ENCODE measurements at places on chromosomes 5 and 9.

GRCh38 chr5:151745071-151745705 is 13.2 kb downstream of the ATOX1 start:
- DNase-seq = peak; percentile 80

DNA sequence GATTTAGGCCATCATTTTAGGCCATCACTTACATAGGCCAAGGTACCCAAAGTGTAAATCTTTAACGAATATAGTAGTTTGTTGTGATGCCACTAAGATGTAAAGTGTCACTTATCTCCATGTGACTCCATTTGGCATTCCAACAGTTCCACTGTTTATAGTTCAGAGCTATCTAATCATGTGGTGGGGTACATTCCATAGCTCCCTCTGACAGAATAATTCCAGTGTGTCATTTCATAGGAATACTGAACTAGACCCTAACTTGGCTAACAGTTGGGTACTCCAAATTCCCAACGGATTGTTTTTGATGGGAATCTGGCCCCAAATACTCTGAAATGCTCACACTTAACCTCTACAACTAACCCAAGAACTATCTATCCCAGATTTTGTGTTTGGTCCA is 76.7 kb upstream of the FST start:
- no peak for DNase-seq

DNA sequence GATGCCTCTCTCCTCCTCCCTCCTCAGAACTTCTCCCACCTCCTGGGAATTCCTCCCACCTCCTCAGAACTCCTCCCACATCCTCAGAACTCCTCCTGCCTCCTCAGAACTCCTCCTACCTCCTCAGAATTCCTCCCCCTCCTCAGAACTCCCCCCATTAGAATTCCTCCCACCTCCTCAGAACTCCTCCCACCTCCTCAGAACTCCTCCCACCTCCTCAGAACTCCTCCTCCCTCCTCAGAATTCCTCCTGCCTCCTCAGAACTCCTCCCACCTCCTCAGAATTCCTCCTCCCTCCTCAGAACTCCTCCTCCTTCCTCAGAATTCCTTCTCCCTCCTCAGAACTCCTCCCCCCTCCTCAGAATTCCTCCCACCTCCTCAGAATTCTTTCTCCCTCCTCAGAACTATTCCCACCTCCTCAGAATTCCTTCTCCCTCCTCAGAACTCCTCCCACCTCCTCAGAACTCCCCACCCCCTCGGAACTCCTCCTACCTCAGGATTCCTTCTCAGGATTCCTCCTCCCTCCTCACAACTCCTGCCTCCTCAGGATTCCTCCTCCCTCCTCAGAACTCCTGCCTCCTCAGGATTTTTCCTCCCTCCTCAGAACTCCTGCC is 23.9 kb downstream of the SLC46A2 start:
- DNase-seq = no peak

- peak; percentile 14 for DNase-seq
These were observed 142.9 kb downstream of the SLCO4C1 start for GRCh38 chr5:102153003-102153759.

DNA sequence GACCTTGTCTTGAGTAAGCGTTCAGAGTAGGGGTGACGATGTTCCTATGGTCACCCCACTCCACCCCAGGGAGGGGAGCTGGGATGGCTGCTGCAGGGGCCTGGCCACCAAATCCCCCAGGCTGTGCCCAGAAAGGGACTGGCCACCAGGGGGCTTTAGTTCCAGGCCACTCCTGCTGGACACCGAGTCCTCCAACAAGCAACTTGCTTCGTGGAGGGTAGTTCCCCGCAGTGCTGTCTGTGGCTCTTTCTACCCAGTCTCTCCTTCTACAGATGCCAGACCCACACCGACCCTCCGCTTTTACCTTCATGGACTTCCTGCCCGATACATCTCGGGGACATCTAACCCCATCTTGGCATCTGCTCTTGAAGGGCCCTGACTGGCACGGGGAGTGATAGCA is 35.7 kb upstream of the GABRP start:
- DNase-seq = no peak

- DNase-seq = no peak
These were observed 621 bp downstream of the CEP72 start for GRCh38 chr5:612498-613424.

DNA sequence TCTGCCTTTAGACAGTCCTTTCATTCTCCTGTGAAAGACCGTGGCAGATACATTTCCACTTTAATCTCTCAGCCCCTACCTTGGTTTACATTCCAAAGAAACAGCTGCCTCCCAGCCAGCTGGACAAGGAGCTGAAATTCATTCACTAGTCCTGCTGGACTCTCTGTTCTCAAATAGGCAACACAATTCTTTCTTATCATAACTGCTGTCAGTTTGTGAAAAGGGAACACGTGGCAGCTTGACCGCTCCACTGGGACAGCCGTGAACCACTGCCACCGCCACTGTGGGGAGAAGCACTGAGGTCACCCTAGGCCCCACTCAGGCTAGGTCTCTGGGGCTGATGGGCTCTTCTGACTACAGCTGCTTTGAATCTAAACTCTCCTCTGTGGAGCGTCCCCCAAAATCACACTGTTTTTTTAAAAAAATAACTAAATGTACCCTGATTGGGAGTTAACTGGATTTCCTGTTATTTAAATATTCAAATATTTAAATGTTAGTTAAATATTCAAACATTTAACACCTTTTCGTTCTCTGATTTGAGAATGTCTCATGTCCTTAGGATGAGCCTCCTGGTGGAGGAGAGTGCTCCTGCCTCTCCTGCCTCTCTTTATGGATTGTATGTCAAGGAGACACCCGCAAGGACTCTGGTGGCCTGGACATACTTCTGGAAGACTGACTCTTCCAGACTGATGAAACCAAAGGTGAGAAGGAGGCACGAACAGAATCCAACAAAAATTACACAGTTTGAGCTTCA is 120.1 kb downstream of the BOD1 start:
- DNase-seq = no peak

- DNase-seq = no peak
These were observed 36.9 kb downstream of the TRIP13 start for GRCh38 chr5:929596-929995.

GRCh38 chr9:17600962-17601593 is 22.2 kb downstream of the SH3GL2 start:
- no peak for DNase-seq

GRCh38 chr9:93252781-93253530 is 69.0 kb downstream of the WNK2 start:
- DNase-seq = no peak

DNA sequence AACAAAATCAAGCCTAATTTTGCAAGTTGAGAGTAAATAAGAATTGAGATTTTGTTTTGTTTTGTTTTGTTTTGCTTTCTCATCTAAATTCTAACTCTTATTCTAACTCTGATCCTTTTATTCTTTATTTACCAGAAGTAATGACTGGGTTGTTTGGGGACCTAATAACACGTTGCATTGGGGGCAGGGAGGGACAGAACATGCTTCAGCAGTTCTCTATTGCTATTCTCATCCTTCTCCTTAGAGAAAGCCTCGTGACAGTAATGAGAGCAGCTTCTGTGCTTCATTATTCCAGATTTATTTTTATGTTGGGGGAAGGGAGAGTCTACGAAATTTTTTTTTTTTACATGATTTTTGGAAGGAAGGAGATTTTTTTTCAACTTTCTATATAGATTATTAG is 21.1 kb downstream of the CPEB4 start:
- DNase-seq = peak; percentile 83

DNA sequence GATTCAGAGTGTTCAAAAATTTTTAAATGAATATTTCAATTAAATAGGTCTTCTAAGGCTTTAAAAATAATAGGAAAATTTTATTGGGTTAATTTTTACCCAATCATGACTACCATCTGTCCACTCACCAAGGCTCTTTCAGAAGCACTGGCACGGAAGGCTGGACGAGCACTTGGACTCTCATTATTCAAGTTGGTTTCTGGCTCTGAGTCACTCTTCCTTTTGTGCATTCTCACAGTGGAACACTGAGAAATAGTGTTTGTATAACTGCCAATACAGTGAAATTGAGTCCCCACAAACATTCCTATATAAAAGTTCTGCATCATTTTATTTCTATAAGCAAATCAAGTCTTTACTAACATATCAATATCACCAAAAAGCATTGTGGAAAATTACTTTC is 1149.0 kb downstream of the EFNA5 start:
- DNase-seq = peak; percentile 30

DNA sequence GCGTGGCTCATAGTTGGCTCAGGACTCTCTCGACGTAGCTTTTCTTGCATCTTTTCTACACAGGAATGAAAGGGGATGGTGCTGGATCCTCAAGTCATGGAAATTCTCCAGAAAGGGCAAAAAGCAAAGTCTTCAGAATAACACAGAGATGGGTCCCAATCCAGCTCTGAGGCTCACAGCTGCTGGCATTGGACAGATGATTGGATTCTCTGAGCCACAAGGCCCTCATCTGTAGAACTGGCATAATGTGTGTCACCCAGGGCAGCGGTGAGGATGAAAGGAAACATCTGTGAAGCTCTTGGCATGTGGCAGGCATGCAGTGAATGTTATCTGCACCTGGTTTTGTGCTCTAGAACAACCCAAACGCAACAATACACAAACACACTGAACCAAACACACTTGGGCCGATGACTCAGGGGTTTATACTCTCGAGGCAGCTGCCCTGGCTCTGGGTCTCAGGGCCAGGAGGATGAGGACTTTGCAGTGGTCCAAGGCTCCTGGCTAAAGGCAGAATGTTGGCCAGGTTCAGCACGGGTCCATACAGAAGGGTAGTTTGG is 64.0 kb upstream of the UBTD2 start:
- no peak for DNase-seq

- no peak for DNase-seq
These were observed 37.7 kb upstream of the STXBP1 start for GRCh38 chr9:127574072-127574993.

DNA sequence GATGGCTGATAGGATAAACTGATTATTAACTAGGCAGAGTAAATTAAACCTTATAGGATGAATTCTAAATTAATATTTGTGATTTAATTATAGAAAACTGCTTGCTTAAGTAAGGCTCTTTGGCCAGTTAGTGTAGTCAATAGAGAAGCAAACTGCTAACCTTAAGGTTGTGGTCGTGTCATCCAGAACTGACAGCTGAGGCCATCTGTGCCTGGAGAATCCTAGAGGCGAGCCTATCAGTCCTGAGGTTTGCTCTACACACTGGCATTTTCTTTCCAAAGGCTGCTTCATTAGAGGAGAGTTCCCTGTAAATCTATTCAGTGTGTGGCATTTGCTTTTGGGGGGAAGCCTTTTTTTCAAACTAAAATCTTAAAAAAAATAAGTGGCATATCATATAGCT is 169.2 kb downstream of the MEF2C start:
- no peak for DNase-seq

DNA sequence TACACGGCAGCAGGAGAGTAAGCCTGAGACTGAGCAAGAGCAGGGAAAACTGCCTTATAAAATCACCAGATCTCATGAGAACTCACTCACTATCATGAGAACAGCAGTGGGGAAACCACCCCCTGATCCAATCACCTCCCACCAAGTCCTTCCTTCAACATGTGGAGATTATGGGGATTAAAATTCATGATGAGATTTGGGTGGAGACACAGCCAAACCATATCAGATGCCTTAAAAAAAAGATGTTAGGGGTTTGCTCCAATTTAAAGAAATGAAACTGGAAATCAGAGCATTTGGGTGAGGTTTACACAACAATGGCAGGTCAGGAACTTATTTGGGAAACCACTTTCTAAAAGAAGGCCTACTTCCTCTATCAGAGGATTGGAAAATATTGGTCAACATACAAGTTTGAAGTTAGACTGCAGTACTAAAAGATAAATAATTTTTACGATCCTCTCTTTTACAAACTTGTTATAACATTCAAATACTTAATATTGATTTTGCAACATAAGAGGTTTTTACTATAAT is 105.1 kb downstream of the FBN2 start:
- DNase-seq = no peak

DNA sequence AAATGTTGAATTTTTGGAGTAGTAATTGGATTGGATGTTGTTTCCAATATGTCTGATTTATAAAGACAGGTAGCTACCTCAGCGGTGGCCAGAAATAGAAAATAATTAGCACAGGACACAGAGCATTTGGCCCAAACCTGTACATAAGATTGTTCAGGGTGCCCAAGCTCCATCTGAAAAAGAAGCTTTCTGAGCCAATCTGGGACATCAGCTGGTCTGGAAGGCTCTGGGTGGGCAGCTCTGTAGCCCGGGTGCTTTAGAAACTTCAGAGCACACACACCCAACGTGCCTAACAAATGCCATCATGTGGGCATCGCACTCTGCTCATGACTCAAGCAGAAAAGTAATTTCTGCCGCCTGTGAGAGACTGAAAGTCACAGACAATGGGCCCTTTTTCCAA is 460.7 kb downstream of the ICE1 start:
- DNase-seq = no peak

DNA sequence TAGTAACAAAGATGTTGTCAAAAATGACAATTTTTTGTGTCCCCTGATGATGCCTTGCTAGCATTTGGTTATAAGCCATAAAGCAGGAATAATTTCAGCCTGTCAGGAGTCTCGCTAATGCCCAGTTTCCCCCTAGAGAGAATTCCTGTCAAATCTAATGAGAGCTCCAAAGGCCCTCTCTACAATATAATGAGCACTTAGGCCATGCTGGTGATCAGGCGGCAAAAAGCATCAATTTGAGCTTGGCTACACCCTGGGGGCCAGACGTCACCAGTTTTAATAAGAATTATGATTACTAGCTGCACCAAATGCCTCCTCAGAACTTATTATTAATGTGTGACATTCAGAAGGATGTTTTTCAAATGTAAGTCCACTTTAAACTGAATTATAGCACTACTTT is 6.1 kb downstream of the TLE1 start:
- no peak for DNase-seq

GRCh38 chr9:110114859-110115201 is 93.1 kb downstream of the C9orf152 start:
- DNase-seq = no peak

GRCh38 chr9:115883467-115884329 is 269.9 kb upstream of the PAPPA start:
- no peak for DNase-seq

DNA sequence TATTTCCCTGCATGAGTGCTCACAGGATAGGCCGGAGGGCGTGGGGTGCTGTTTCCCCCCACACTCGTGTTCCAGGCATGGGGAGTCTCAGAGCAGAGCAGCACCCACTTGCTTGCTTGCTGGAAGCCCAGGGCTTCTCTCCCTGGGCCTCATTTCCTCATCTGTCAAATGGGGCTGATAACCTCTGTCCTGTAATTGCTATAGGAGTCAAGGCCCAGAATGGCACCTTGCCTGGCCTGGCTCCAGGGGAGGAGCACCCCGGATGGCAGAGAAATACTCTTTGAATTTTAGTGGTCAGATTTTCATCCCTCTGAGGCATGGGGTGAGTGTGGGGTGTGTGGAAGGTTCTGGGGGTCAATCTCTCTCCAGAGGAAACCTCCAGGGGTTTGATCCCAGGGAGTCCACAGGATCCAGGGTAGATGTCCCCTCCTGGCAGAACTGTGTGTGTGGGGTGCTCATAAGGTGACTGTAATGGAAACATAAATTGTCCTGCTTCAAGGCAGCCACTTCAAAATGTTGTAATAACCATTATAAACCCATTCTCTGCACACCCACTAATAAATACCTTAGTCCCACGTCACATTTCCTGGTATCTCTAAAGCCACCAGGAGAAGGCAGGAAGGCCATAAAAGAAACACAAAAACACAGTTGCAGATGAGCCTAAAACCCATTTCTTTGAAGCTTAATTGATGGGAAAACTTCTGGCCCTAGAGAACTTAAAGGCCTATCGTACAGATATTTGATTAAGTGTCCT is 272.2 kb downstream of the FSTL4 start:
- DNase-seq = no peak

GRCh38 chr9:133456409-133456808 is 3.4 kb upstream of the CACFD1 start:
- DNase-seq = no peak

GRCh38 chr5:61784341-61784740 is 452.3 kb downstream of the ZSWIM6 start:
- DNase-seq = no peak

Measured in putamen (tissue), 1 donor.